KG1 (cell line): ENCODE measurements at places on chromosomes 16 and 17.

DNA sequence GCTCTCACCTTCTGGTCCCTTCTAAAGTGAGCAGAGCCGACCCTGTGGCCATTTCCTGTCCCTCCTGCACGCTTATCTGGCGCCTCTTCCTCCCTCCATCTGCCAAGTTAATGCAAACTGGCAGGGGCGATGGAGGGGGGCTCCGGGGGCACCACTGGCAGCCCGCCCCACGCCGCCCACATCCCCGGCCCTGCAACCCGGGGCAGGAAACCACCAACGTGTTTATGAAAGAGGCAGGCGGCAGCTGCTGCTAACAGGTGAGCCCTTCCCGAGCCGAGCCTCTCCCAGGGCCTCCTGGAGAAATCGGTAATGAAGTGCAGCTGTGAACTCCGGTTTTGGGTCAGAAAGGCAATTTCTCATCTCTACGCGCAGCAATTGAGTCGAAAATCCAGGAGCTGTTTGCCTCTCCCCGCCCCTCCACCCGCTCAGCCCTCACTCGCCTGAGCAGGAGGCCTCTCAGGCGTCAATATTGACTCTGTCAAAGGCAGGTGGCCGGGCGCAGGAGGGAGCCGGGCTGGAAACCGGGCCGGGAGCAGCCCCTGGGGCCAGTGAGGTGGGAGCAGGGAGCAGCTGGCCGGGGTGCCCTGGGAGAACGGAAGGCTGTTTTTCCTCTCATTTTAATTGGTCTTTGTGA lies 164.4 kb upstream of the GSE1 start:
- DNase-seq = peak; percentile 31

DNA sequence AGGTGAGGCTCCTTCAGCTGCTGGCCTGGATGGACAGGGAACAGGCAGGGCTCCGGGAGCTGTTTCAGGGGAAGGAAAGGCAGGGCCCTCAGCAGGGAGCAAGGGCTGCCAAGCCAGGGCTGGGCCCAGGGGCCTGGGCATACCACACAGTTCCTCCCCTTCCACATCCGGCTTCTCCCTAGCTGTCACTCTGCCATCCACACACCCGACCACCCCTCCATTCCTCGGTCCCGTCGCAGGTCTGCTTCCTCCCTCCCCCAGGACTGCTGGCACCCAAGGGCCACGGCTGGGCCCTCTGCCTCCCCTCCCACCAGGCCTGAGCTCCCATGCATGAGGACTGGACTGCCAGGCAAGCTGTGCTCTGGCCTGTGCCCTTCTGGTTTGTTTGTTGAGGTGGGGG lies 24.0 kb downstream of the CDIP1 start:
- DNase-seq = no peak

- DNase-seq = no peak
Observed at GRCh38 chr16:81841722-81842121, 62.6 kb downstream of the PLCG2 start.

DNA sequence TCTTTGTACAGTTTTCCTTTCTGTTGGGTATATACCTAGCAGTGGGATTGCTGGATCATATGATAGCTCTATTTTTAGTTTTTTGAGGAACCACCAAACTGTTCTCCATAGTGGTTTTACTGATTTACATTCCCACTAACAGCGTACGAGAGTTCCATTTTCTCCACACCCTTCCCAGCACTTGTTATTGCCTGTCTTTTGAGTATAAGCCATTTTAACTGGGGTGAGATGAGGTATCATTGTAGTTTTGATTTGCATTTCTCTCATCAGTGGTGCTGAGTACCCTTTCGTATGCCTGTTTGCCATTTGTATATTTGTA lies 887 bp upstream of the EVI2B start:
- no peak for DNase-seq

DNA sequence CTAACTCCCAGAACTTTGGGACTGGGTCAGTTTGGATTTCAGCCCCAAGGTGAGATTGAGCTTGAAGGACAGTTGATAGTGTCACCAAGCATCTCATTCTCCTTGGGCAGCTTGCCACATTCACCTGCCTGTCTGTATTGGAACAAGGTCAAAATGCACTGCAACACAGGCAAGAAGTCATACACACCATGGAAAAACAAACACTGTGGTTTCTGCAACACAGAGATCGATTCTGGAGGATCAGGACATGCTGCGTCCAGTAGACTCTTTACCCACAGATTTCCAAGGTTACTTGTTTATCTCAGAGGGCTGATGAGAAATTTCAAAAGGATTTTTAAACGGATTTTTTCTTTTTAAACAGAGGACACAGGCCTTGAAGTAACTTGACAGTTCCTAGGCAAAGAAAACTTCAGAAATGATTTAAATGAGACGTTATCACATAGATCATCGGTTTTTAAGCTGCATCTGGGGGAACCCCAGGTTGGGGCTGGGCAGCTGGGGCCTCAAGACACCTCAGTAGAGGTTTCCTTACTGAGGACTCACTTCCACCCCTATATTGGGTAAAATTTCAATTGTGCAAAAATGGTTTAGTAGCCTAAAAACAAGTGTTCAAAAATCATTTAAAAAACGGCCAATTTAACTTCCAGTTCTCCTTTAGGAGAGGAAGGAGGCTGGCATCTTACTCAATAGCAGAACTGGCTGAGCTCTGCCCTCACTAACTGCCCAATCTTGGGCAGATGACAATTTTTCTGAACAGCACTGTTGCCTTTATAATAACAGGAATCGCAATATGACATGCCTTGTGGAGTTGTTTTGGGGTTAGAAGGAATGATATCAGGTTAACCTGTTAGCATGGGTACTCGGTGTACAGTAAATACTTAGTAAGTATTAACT lies 299.3 kb downstream of the XYLT1 start:
- DNase-seq = no peak

GRCh38 chr16:29811170-29811895 lies 660 bp upstream of the PRRT2 start:
- no peak for DNase-seq

- DNase-seq = no peak
Observed at GRCh38 chr16:15954814-15955151, 5.4 kb downstream of the ABCC1 start.

- no peak for DNase-seq
Observed at GRCh38 chr17:62062944-62063343, 2.1 kb downstream of the MED13 start.

DNA sequence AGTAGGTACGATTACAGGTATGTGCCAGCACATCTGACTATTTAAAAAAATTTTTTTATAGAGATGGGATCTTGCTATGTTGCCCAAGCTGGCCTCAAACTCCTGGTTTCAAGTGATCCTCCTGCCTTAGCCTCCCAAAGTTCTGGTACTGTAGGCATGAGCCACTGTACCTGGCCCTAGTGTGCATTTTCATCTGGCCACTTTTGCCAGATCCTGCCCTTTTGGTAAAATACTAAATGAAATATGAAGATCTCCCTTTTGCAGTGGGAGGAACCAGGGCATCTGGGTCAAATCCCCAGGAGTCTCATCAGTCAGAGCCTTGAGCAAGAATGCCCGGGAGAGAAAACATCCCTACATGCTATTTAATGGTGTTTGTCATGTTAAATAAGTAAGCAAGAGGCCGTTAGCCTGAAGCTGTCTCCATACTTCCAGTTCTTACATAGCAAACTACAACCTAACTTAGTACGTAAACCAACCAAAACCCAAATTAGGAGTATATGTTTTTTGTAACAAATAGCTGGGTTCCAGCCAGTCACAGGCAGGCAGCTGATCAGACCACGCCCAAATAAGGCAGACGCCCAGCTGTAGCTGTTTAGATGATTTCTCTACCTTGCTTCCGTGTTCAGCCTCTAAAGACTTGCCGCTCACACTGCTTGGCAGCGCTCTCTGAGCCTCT lies 46.5 kb upstream of the CLEC18A start:
- DNase-seq = no peak

- DNase-seq = no peak
Observed at GRCh38 chr16:79505344-79505743, 95.2 kb downstream of the MAF start.

DNA sequence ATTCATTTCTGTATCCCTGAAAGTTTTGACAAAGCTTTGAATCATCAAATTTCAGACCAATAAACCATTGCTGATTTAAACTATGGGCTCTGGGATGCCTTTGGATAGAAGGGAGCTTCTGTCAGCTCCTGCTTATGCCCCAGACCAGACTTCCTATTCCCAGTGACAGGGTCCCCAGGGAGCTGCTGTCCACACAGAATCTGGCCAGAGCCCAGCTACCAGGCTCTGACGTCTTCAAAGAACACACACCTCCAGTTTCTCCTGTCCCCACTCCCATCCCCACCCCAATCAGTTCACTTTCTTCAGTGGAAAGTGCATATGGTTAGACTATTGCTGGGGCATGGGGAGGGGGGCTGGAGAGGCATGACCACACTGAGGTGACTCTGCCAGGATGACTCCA lies 51.6 kb upstream of the SREBF1 start:
- DNase-seq = no peak

DNA sequence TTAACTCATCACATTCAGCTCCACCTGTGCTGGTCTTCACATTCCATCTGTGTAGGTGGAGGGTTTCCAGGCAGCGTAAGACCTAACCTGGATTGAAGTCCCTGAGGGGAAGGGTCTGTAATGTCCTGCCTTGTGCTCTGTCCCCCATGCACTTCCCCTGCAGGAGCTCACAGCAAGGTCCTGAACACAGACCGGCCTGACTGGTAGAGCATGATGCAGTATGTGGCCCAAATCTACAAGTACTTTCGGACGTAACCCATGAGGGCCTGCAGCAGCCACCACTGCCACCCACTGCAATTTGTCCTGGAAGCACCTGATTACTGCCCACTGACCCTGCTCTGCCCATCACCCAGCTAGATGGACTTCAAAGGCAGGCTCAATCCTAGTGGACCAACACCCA lies 36.6 kb upstream of the ADORA2B start:
- DNase-seq = no peak

DNA sequence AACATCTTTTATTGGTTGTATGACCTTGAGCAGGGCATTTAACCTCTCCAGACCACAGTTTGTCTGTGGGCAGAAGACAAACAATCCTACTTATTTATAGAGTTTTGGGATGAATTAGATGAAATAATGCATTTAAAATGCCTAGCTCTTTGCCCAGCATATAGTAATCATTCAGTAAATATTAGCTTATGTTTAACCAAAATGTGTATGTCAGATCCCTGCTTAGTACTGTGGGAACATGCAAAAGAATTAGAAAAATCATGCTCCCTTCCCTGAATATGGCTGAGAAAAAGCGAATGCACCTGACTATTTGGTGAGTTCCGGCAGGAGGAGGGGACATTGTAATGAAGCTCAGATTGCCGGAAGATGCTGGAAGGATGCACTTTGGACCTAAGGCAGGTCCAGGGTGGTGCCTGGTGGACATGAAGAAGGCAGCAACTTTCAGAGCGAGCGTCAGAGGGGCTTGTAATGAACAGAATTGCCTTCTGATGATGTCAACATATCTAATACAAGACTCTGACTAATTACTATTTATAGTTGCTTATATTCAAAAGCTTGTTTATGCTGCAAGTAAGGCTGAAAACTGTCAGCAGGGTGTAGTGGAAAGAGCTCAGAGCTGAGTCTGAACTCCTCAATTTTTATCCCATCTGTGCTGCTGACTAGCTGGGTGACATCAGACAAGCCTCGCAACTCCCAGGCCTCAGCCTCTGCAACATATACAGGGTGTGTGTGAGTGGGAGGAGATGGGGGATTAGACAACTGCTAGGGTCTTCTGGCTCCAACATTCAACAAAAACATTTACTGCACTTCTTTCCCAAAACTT lies 221.2 kb downstream of the PRKCA start:
- DNase-seq = no peak

GRCh38 chr17:78885956-78886355 lies 17.0 kb downstream of the CEP295NL start:
- no peak for DNase-seq

GRCh38 chr17:1440921-1441320 lies 15.1 kb downstream of the CRK start:
- no peak for DNase-seq

DNA sequence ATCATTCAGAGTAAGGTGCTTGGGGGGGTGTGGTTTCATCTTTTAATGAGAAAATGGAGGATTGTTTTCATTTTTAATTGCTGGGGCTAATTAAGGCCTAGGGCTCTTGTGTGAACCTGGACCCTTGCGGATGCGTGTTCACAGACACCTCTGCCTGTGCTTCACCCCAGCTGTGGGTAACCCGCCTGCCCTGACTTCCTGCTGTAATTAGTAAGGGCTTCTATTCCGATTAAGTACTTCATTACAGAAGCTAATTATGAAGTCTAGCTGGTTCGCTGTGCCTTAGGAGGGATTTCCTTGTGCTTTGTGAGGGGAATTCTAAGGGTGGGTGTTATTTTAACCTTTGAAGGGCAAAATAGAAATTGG lies 215.3 kb downstream of the PMP22 start:
- no peak for DNase-seq

- DNase-seq = no peak
Observed at GRCh38 chr17:38322156-38322779, 21.5 kb downstream of the GPR179 start.

GRCh38 chr17:6496116-6496481 lies 51.8 kb downstream of the PIMREG start:
- DNase-seq = no peak

DNA sequence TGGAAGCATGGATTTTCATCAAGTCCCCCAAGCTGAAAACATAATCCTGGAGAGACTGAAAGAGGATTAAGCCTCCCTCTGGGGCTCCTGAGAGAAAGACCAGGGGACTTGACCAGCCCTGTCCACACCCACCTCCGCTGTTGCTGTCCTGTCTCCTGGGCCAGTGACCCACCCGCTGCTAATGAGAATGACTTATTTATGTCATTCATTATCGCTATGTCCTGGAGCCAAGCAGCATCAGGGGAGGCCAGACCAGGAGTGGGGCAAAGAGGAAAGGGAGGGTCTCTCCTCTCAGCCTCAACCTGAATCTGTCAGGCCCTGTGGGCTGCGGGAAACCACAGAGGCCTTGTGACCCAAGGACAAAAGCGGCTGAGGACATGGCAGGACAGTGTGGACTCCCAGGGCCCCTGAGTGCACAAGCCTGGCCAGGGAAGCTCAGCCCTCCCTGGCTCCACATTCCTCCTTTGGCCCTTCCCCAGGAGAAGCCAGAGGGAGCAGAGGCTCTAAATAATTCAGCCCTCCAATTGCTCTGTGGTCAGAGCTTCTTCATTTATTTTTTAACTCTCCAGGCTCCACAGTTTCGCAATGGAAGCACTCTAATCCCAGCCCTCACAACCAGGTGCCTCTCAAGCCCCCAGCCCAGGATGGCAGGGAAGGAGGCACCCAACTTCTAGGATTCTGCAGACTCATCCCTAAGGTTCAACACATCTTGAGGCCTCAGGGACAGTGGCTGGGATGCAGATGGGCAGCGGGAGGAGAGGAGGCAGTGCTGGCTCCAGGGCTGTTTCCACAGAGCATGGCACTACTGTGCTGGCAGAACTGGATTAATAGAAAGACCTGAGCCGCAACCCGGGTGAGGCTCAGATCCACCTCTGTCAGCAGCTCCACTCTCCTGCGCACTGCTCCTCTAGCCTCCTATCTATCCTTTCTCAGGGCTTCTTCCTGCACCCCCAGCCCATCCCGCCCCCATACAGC lies 19.1 kb downstream of the CUEDC1 start:
- no peak for DNase-seq

- no peak for DNase-seq
Observed at GRCh38 chr16:56481468-56482122, 30.2 kb downstream of the OGFOD1 start.
